ENCODE measurements at places on chromosomes 4 and X. TPM values are rescaled to one million over a fixed set of nuclear protein-coding genes. Genes with fewer than 3 reads are reported as not detected.

- DNase-seq = no peak
- no peak overlapping the region for H3K27ac ChIP-seq
- H3K27me3 ChIP-seq = no peaks in the 10 kb centered on the region
- H3K36me3 ChIP-seq = no peaks in the 10 kb centered on the region
- no peaks in the 10 kb centered on the region for H3K4me1 ChIP-seq
Observed at GRCh38 chrX:19791562-19791961, 95.8 kb downstream of the SH3KBP1 start.

The MAGEA8 gene
- not detected for polyA plus RNA-seq

DNA sequence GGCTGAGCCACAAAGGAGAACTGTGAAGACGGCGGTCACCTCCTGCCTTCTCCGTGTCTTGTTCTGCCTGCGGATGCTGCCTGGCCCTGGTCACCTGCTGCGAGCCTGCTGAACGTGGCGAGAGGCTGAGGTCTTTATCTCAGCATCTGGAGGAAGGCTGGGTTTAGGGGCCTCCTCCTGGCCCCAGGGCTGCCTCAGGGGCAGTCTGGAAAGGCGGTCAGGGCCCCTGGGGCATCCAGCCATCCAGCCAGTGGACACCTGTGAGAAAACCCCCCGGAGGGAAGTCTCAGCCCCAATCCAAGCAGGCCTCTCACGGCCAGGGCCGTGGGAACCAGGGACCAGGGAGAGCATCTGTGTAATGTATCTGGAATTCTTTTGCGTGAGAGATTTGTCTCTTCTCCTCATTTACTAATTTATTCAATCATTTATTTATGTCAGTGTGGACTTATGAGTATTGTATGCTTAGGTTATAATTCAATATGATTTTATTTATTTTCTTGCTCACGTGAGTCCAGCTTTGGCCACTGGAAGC is 11.3 kb downstream of the PDE6B start:
- no peaks in the 10 kb centered on the region for H3K27me3 ChIP-seq
- DNase-seq = peak; percentile 21
- no peaks in the 10 kb centered on the region for H3K36me3 ChIP-seq
- no peak overlapping the region for H3K27ac ChIP-seq
- H3K4me3 ChIP-seq = no peak overlapping the region
- H3K4me1 ChIP-seq = no peaks in the 10 kb centered on the region

The MAGEC3 gene
- not detected for polyA plus RNA-seq

- H3K27ac ChIP-seq = no peak overlapping the region
- no peaks in the 10 kb centered on the region for H3K4me1 ChIP-seq
- no peaks in the 10 kb centered on the region for H3K27me3 ChIP-seq
Observed at GRCh38 chr4:95499291-95499696, 49.5 kb downstream of the UNC5C start.

The HTRA3 gene
- 1.2 TPM for polyA plus RNA-seq

- no peak for DNase-seq
- H3K4me3 ChIP-seq = no peak overlapping the region
- no peaks in the 10 kb centered on the region for H3K36me3 ChIP-seq
- H3K27ac ChIP-seq = no peak overlapping the region
Observed at GRCh38 chr4:14023036-14023435, 395.5 kb upstream of the BOD1L1 start.

DNA sequence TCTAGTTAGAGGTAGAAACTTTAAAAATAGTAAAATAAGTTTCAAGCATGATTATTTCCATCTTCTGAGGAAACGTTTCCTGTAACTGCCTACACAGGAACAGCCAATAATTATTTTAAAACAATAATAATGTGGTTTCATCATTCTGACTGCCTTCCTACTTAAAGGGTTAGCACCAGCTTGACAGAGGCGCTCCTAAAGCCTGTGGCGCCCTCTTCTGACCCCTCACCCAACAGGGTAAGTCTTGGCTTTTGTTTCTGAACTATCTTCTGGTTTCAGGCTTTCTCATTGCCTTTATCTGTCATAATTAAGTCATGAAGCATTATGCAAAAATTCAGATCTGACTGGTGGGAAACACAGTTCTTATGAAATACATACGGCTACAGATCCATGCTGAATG is 96.7 kb downstream of the ITM2A start:
- H3K27me3 ChIP-seq = no peaks in the 10 kb centered on the region
- no peak overlapping the region for H3K27ac ChIP-seq
- H3K36me3 ChIP-seq = no peaks in the 10 kb centered on the region
- H3K4me3 ChIP-seq = no peak overlapping the region
- no peak for DNase-seq
- H3K4me1 ChIP-seq = no peaks in the 10 kb centered on the region

GRCh38 chrX:109624641-109625616 is at the start of gene KCNE5:
Gene KCNE5 (minus strand): TSS chrX:109625172. CDS start chrX:109625020, 152 bp downstream.
- no peak within 1 kb of the TSS for H3K4me3 ChIP-seq
- H3K4me1 ChIP-seq = no peaks in the 10 kb centered on the region
- DNase-seq = no peak
- H3K27me3 ChIP-seq = no peaks in the 10 kb centered on the region
- H3K36me3 ChIP-seq = no peaks in the 10 kb centered on the region
- H3K27ac ChIP-seq = no peak within 1 kb of the TSS

- no peaks in the 10 kb centered on the region for H3K27me3 ChIP-seq
- H3K27ac ChIP-seq = no peak overlapping the region
- DNase-seq = no peak
- no peaks in the 10 kb centered on the region for H3K36me3 ChIP-seq
- H3K4me3 ChIP-seq = no peak overlapping the region
Observed at GRCh38 chr4:10048941-10049697, 27.8 kb upstream of the SLC2A9 start.

DNA sequence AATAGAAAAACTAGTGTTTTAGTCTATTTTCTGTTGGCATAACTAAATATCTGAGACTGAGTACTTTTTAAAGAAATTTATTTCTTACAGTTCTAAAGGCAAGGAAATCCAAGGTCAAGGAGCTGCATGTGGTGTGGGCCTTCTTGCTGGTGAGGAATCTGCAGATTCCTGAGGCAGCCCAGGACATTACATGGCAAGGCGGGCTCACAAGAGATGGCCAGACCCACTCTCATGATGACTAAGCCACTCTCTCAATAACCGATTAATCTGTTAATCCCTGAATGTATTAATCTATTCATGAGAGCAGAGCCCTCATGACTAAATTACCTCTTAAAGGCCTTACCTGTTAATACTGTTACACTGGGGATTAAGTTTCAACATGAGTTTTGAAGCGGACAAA is 340.8 kb downstream of the GRXCR1 start:
- no peak overlapping the region for H3K4me3 ChIP-seq
- no peak for DNase-seq
- no peaks in the 10 kb centered on the region for H3K27me3 ChIP-seq
- no peaks in the 10 kb centered on the region for H3K36me3 ChIP-seq

- H3K27ac ChIP-seq = no peak overlapping the region
- H3K4me1 ChIP-seq = no peaks in the 10 kb centered on the region
- no peaks in the 10 kb centered on the region for H3K36me3 ChIP-seq
- no peak overlapping the region for H3K4me3 ChIP-seq
- DNase-seq = no peak
Observed at GRCh38 chrX:17878028-17878670, 17.1 kb upstream of the RAI2 start.

DNA sequence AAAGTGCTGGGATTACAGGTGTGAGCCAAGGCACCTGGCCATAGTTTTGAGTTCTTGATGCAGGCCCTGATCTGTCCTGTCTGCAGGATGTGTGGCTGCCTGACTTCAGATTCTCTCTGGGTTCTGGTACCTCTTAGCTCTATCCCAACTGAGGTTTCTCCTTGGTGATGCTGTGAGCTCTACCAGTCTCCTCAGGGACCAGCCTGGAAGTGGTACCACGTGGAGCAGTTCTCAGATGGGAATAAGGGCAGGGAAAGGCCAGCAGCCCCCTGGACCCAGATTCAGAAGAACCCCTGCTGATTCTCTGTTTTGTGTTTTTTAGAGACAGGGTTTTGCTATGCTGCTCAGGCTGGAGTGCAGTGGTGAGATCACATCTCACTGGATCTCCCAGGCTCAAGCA is 85.0 kb upstream of the HELT start:
- no peak for DNase-seq
- no peak overlapping the region for H3K27ac ChIP-seq
- no peaks in the 10 kb centered on the region for H3K36me3 ChIP-seq
- H3K4me1 ChIP-seq = no peaks in the 10 kb centered on the region
- no peak overlapping the region for H3K4me3 ChIP-seq

DNA sequence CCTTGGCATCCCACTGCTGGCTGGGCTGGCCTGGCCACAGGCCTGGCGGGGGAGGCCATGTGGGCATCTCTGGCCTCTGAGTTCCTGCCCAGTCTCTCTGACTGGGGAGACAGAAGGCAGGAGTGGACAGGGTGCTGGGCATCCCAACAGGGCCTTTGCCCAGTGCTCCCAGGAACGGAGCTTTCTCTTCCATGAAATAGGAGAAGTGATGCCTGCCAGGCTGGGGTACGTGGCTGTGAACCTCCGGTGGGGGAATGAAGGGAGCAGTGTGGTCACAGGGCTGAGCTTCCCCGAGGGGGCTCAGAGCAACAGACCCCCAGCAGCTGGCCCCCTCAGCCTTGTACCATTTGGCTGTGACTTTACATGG is 40.4 kb upstream of the HMX1 start:
- no peaks in the 10 kb centered on the region for H3K4me1 ChIP-seq
- no peaks in the 10 kb centered on the region for H3K36me3 ChIP-seq
- no peak overlapping the region for H3K4me3 ChIP-seq
- peaks cover 33% of the 10 kb centered on the region for H3K27me3 ChIP-seq

The NXF2B gene
- polyA plus RNA-seq = not detected

DNA sequence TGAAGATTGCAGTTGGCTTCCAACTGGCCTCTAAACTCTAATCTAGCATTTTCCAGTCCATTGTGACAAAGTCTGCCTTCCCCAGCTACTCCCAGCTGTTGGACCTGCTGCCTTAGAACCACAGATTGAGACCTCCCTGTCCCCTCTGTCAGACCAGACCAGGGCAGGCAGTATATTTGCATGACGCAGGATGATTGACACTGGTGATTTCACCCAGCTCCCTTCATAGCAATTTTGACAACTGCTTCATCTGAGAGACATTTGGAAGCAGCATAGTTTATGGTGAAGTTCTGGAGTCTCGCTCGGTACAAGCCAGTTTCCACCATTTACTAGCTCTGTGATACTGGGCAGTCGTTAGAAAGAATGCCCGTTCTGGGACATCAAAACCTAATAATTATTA is 2.5 kb downstream of the CYP4V2 start:
- no peak overlapping the region for H3K4me3 ChIP-seq
- no peaks in the 10 kb centered on the region for H3K27me3 ChIP-seq
- peaks cover 40% of the 10 kb centered on the region for H3K4me1 ChIP-seq
- no peak for DNase-seq
- no peaks in the 10 kb centered on the region for H3K36me3 ChIP-seq

GRCh38 chrX:1316527-1316926 is 20.1 kb upstream of the IL3RA start:
- peak; percentile 79 for DNase-seq
- H3K4me3 ChIP-seq = no peak overlapping the region
- no peaks in the 10 kb centered on the region for H3K4me1 ChIP-seq
- no peaks in the 10 kb centered on the region for H3K36me3 ChIP-seq
- no peak overlapping the region for H3K27ac ChIP-seq

The JCHAIN gene
- polyA plus RNA-seq = 206 TPM

The CLDN34 gene
- not detected for polyA plus RNA-seq

DNA sequence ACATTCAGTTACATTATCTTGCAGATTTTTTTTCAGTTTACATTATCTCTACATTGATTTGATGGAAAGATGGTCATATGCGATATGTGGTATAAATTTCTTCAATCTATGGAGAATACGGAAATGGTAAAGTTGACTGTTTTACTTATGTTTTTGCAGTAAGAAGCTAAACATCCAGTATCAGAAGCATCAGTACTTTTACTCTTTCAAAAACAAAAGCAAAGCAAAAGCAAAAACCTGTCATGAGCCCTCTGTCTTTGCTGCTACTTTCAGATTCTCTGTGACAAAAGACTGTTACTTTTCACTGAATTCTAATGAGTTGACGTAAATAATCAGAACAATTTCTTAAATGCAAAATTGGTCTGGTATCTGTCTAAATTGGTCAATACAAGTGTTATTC is 52.4 kb upstream of the UCP1 start:
- no peaks in the 10 kb centered on the region for H3K4me1 ChIP-seq
- H3K27ac ChIP-seq = no peak overlapping the region
- H3K4me3 ChIP-seq = no peak overlapping the region
- DNase-seq = no peak
- H3K27me3 ChIP-seq = no peaks in the 10 kb centered on the region

The DKK2 gene
- not detected for polyA plus RNA-seq

GRCh38 chr4:139457318-139457717 is 3.4 kb downstream of the RAB33B start:
- no peak overlapping the region for H3K27ac ChIP-seq
- H3K4me1 ChIP-seq = peaks cover 47% of the 10 kb centered on the region
- no peak for DNase-seq

The MAGEH1 gene
- 5.4 TPM for polyA plus RNA-seq

- H3K27me3 ChIP-seq = no peaks in the 10 kb centered on the region
- no peaks in the 10 kb centered on the region for H3K4me1 ChIP-seq
- peaks cover 11% of the 10 kb centered on the region for H3K36me3 ChIP-seq
- DNase-seq = peak; percentile 56
- H3K4me3 ChIP-seq = no peak overlapping the region
- H3K27ac ChIP-seq = no peak overlapping the region
Observed at GRCh38 chr4:2834001-2834921, 9.4 kb upstream of the ADD1 start.

- no peaks in the 10 kb centered on the region for H3K36me3 ChIP-seq
- no peaks in the 10 kb centered on the region for H3K27me3 ChIP-seq
- no peak for DNase-seq
- H3K4me1 ChIP-seq = no peaks in the 10 kb centered on the region
- no peak overlapping the region for H3K27ac ChIP-seq
Observed at GRCh38 chr4:142801966-142802365, 44.1 kb downstream of the INPP4B start.

GRCh38 chr4:119725688-119726330 is 97.2 kb upstream of the PDE5A start:
- no peak overlapping the region for H3K4me3 ChIP-seq
- H3K4me1 ChIP-seq = peaks cover 28% of the 10 kb centered on the region
- DNase-seq = no peak
- H3K36me3 ChIP-seq = no peaks in the 10 kb centered on the region
- no peaks in the 10 kb centered on the region for H3K27me3 ChIP-seq

- no peaks in the 10 kb centered on the region for H3K27me3 ChIP-seq
- no peak overlapping the region for H3K4me3 ChIP-seq
- DNase-seq = peak; percentile 70
- no peak overlapping the region for H3K27ac ChIP-seq
- peaks cover 16% of the 10 kb centered on the region for H3K4me1 ChIP-seq
- H3K36me3 ChIP-seq = no peaks in the 10 kb centered on the region
Observed at GRCh38 chr4:24730256-24731001, 64.9 kb upstream of the SOD3 start.

- no peaks in the 10 kb centered on the region for H3K27me3 ChIP-seq
- no peaks in the 10 kb centered on the region for H3K36me3 ChIP-seq
- H3K27ac ChIP-seq = no peak overlapping the region
- no peak for DNase-seq
Observed at GRCh38 chr4:121939690-121940089, 12.2 kb downstream of the TRPC3 start.

Data from sigmoid colon (tissue), 7 donors.